ENCODE measurements at places on chromosomes 6 and 20. TPM values are rescaled to one million over a fixed set of nuclear protein-coding genes. Genes with fewer than 3 reads are reported as not detected.

- no peak for DNase-seq
Observed at GRCh38 chr20:41654884-41655283, 36.7 kb upstream of the CHD6 start.

DNA sequence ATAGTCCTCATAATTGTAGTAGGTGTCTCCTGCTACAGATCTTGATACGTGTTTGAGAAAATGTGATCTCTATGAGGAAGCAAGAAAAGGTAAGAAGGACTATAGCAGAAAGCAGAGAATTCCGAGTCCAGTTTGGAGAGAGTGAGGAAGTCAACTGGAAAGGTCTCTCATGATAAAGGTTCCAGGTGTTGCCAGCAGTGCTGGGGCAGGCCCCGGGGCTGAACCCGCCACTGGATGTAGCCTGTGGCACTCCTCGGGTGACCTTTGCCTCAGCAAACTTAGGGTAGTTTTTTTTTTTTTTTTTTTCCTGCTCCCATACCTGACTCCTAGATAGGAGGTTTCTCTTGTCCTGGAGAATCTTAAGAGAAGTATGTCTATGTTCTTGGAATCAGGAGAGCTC is 62.8 kb downstream of the FAM120B start:
- no peak for DNase-seq

DNA sequence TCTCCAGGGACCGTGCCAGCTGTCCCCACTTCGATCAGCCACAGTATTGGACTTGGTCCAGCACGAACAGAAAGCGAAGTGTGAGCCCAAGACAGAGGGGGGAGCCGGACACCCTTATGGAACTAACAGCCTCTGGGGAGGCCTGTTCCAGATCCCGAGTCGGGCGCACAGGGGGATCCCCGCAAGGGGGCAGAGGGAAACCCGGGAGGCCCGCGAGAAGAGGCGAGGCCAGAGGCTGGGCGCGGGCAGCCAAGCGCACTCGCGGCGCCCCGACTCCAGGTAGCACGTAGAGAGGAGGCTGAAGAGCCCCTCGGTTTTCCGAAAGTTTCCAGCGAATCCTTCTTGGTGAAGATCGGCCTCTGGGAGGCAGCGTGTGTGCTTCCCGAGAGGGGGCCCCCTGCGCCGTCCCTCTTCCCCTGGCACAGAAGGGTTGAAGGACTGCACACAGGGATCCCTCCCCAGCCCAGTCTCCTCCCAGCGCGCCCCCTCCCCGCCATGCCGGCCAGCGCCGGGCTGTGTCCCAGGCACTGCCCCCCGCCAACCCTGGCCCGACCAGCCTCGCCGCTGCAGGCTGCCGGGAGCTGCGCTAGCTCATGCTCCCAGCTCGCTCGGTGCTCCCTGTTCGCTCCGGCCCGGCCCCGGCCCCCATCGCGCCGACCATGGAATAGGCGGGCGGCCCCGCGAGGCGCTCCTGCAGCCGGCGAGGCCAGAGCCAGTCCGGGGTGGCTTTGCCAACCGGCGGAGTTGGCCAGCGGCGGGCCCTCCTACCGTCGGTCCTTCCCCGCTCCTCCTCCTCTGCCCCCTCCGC is 577 bp upstream of the SLC24A3 start:
- no peak for DNase-seq

GRCh38 chr6:75450903-75451302 is 42.7 kb downstream of the FILIP1 start:
- DNase-seq: no peak

DNA sequence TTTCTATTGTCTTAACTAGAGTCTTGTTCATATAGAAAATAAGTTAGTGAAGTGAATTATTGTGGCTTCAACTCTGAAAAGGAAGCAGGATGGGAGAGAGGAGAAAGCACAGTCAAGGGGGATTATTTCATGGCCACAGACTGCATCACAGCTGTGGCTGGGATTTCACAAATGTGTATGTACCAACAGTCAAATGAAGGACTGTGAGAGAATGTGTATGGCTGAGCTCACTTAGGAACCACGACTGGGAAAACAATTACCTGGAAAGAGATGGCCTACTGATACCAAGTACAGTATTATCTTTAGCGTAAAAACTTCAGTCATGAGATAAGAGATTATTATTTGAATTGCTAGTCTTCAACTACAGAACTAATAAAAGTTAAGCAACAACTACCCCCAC is 54.9 kb downstream of the SESN1 start:
- DNase-seq: no peak

- no peak for DNase-seq
Observed at GRCh38 chr6:158686791-158687381, 37.0 kb downstream of the SYTL3 start.

GRCh38 chr6:1609041-1609647 is 571 bp upstream of the FOXC1 start:
- no peak for DNase-seq

- DNase-seq: peak; percentile 49
Observed at GRCh38 chr6:92989656-92990055, 429.7 kb downstream of the EPHA7 start.

DNA sequence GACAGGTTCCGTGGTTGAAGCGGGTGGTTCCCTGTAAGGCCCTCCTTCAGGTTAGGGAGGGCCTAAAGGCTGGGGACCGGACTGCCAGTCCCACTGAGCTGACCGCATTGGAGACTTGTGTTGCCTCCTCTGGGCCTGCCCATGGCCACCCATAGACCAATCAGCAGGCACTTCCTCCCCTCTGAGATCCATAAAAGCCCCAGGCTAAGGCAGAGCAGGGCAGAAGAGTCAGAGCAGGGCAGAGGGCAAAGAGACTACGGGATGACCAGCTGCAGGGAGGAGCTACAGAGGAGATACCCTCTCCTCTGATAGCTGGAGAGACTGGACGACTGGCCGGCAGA is 537.4 kb downstream of the TENT5A start:
- DNase-seq: no peak

GRCh38 chr6:57267586-57268293 is 45.6 kb upstream of the RAB23 start:
- DNase-seq: peak; percentile 94

GRCh38 chr20:9617940-9618339 is 103.5 kb downstream of the LAMP5 start:
- DNase-seq: peak; percentile 21

GRCh38 chr6:467111-467510 is 75.6 kb downstream of the IRF4 start:
- no peak for DNase-seq

- DNase-seq: no peak
Observed at GRCh38 chr6:5481033-5481432, 219.7 kb downstream of the FARS2 start.

DNA sequence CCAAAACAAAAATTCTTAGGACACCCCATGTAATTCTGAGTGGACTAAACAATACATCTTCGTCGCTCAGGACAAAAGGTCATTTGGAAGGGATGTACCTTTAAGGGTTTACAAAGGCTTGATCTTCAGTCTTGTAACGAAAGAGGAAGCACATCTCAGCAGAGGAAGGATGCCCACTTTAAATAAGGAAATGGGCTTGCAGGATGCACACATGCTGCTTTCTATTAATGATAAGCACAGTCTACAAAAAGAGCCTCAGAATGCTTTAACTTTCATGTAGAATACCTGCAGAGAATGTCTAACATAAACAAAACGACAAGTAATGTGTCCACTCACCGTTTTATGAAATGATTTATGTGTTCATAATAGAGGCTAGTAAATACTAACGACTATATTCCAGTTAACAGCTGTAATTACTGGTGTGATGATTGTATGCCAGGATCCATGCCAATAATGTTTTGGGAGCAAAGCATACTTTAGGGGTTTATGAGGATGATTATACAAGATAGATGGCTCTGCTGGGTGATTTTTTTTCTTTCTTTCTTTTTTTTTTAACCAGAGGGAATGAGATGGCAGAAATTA is 216.9 kb downstream of the GMDS start:
- DNase-seq: no peak

DNA sequence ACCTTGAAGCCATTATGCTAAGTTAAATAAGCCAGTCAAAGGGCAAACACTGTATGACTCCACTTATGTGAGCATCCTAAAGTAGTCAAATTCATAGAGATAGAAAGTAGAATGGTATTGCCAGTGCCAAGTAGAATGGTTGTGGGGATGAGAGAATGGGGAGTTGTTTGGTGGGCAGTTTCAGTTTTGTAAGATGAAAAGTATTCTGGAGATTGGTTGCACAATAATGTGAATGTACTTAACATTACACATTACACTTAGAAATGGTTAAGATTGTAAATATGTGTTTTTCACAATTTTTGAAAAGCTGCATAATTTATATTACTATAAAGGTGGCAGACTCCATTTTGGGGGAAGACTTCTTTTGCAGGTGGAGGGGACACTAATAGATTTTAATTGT is 51.3 kb upstream of the CARMIL1 start:
- no peak for DNase-seq

- peak; percentile 15 for DNase-seq
Observed at GRCh38 chr6:33172688-33173534, 19.4 kb downstream of the COL11A2 start.

- DNase-seq: no peak
Observed at GRCh38 chr6:143966312-143966711, 41.7 kb downstream of the PLAGL1 start.

DNA sequence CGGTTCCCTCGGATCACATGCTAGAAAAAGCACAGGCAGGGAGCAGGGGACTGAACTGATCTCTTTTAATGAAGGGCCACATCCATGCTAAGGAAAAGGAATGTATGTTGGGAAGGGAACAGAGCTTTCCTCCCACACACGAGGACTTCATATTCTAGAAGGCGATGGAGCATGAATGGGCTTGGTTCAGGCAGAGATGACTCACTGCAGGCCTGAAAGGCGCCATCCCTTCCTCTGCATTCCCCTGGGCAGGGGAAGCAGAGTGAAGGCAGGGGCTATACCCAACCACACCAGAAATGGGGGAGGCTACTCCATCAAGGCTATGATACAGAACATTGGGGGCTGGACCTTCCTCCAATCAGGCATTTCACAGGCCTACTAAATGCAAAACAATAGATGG is 30.6 kb downstream of the ELMO2 start:
- DNase-seq: peak; percentile 89

GRCh38 chr6:31559958-31560696 is 12.0 kb upstream of the LTA start:
- DNase-seq: peak; percentile 80

- DNase-seq: peak; percentile 78
Observed at GRCh38 chr6:79868098-79868722, 79.1 kb downstream of the ELOVL4 start.

DNA sequence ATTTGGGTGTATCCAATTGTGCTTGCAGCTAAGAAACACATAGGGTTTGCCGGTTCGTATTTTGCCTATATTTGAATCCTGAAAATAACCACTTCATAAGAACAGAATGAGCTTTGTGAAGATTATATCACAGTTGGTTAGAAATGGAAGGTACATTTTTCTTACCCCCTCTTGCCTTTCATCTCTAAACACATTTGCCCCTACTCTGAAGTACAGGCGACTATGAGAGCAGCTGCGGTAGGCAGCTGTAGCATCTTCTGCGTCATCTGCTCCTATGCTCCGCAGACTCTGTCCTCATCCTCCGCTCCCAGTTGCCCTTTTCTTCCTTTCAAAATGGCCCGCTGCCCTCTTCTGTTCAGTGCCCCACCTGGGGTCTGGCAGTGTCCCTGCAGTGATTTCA is 47.6 kb upstream of the REV3L start:
- DNase-seq: no peak

GRCh38 chr6:109102762-109103161 is 7.5 kb downstream of the CEP57L1 start:
- no peak for DNase-seq

DNA sequence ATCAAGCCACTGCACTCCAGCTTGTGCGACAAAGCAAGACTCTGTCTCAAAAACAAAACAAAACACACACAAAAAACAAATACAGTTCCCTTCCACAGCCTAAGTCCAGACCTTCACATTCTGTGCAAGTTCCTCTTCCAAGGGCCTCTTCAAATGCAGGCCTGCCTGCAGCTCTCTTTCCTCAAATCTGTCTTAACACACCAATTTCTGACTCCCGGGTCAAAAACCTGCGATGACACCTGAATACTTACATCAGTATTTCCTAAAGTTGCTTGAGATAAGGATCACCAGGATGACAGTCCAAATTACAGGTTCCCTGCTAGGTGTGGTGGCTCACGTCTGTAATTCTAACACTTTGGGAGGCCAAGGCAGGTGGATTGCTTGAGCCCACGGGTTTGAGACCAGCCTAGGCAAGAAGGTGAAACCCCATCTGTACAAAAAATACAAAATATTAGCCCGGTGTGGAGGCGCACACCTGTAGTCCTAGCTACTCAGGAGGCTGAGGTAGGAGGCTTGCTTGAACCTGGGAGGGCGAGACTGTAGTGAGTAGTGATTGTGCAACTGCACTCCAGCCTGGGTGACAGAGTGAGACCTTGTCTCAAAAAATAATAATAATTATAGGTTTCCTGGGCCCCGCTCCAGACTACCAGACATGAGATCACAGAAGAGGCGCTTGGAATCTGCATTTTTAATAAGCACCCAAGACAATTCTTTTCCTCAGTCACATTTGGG is 8.8 kb upstream of the PARD6B start:
- no peak for DNase-seq

DNA sequence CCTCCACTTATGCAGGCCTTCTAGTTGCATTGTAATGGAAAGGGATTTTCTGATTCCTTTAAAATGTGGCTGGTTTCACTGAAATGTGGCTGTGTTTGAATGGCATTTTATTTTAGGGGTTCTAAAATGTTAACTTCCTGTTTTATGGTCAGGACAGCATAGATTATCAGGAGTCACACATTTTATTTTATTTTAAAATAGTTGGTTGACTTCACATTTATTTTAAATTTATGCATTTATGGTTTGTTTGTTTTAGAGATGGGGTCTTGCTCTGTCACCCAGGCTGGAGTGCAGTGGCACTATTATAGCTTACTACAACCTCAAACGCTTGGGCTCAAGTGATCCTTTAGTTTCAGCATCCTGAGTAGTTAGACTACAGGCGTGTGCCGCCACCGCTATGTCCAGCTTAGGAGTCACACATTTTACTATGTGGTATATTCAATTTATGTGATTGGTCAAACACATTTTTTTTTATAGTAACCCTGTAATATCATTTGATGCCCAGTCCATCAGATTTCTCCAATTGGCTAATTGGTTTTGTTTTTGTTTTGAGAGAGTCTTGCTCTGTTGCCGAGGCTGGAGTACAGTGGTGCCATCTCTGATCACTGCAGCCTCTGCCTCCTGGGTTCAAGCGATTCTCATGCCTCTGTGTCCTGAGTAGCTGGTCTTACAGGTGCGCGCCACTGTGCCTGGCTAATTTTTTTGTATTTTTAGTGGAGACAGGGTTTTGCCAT is 2.3 kb downstream of the DTD1 start:
- no peak for DNase-seq

- DNase-seq: no peak
Observed at GRCh38 chr6:148649454-148649963, 97.3 kb upstream of the UST start.

The SGK1 gene
- 560 TPM for total RNA-seq

The KIF25 gene
- total RNA-seq: 0.05 TPM

The TFAP2D gene
- total RNA-seq: not detected

The AMD1 gene
- total RNA-seq: 121 TPM

The ZNF165 gene
- total RNA-seq: 2.4 TPM

The CDYL gene
- 25.2 TPM for total RNA-seq

The PET117 gene
- total RNA-seq: 19.0 TPM

The RGS17 gene
- 3.6 TPM for total RNA-seq

The TNFRSF21 gene
- total RNA-seq: 31.2 TPM

The STXBP5 gene
- 23.3 TPM for total RNA-seq

The TRIM39 gene
- 9.6 TPM for total RNA-seq

The ARMC12 gene
- 0.87 TPM for total RNA-seq

The RHAG gene
- not detected for total RNA-seq

The KIAA0408 gene
- 4.4 TPM for total RNA-seq

The PHACTR3 gene
- 1.6 TPM for total RNA-seq

The TRIM31 gene
- total RNA-seq: not detected

The CLPSL2 gene
- not detected for total RNA-seq

The CCDC167 gene
- total RNA-seq: 46.5 TPM

The CCDC170 gene
- 0.17 TPM for total RNA-seq

The SSTR4 gene
- total RNA-seq: not detected
